ENCODE measurements at places on chromosomes 13 and 19.

DNA sequence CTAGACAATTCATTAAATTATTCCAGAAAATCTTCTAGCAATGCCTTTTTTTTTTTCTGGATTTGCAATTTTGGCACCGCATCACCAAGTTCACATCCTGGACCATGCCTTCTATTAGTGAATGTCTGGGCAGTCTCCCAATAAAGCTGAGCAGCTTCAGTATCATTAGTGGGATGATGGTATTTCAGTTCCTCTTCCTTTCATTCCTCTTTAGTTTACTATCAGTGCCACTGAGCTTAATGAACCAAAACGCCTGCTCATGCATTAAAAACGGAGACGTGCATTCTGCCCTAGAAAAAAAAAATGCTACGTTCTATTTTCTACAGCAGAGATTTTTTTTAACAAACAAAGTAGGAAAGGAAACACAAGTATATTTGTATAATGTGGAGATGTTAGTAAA, 343.0 kb downstream of the PCDH9 start:
- DNase-seq: no peak

- DNase-seq: no peak
These were observed 25.3 kb downstream of the CERS1 start for GRCh38 chr19:18870531-18871172.

DNA sequence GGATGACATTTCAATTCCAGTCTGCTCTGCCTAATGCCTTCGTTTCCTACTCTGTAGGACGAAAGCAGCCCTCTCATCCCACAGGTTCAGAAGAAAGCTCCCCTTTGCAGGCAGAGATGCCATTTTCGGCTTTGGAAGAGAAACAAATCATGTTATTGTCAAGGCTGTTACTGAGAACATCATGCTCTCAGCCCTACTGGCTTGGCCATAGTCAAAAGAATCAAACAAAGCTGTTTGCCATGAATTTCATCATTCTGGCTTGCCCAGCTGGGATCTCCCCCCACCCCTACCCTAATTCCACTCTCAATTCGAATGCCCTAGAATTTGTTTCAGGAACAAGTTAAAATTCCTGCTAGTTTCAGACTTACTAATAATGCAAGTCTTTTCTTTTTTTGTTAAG, 162.3 kb upstream of the SERP2 start:
- no peak for DNase-seq

- no peak for DNase-seq
These were observed 61.3 kb downstream of the MYO16 start for GRCh38 chr13:108690726-108691125.

DNA sequence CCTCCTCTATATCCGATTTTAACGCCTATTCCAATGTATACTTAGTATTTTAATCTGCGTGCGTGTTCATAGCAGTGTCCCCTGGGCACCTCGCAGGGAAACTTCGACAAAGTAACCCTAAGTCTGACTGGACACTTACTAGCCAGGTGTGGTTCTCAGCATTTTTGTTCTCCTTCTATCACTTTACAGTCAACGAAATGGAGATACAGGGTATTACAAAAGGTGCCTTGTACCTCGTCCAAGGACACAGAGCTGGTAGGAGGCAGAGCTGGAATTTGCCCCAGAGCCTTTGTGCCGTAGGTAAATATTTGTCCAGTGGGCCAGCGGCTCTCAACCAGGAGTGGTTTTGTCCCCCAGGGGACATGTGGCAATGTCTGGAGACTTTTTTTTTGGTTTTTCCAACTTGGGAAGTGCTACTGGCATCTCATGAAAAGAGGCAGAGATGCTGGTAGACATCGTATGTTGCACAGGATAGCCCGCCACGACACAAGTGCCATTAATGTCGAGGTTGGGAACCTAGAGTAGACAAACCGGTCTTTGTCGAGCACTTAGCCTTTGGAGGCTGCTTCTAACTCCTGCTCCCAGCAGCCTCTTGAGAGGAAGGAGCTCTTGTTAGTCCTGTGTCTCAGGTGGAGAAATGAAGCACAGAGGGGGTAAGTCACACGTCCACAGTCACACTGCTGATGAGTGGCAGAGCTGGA, 1.1 kb downstream of the ZNF444 start:
- DNase-seq: peak; percentile 55

- no peak for DNase-seq
These were observed 1.3 kb upstream of the ARHGAP45 start for GRCh38 chr19:1065606-1066109.

DNA sequence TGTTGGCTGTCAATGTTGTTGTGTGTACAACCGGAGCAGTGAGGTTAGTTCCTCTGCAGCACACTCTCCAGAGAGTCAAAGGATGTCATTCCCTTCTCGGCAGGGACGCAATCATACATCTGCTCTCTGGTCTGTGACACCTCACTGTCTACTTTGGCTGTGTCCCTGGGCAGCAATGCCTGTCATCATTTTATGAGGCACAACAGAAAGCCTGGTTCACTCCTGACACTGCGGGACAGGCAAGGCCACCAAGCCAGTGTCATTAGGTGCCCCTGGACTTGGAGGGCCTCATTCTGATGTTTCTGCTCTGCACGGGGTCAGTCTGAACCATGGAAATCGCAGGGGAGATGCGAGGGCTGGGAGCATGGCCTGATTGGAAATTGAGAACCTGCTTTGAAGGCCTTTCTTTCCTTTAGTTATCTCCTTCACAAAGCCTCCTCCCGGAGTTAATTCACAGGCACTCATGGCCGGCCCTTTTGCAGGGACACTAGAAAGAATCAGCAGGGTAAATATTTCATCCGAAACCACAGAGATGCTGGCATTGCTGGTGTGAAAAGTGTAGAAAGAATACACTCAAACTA, 284.4 kb downstream of the ZNF536 start:
- no peak for DNase-seq

GRCh38 chr19:10624585-10624984, 768 bp upstream of the SLC44A2 start:
- DNase-seq: peak; percentile 3

DNA sequence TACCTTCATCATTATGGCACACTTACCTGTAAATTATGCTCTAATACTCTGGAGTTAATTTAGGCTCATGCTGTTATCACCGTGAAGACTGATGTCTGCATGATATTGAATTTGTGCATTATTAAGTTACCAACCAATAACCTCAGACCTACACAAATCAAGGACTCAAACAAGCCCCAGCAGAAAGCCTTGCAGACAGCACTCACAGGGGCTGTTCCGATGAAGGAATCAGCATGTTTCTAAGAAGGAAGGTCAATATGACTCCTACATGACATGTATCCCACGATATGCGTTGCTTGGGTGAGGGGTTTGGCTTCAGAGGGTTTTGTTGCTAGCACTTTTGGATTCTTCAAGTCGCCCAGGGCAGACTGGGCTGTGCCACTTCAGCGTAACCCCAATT, 1071.2 kb upstream of the SLC10A2 start:
- no peak for DNase-seq

DNA sequence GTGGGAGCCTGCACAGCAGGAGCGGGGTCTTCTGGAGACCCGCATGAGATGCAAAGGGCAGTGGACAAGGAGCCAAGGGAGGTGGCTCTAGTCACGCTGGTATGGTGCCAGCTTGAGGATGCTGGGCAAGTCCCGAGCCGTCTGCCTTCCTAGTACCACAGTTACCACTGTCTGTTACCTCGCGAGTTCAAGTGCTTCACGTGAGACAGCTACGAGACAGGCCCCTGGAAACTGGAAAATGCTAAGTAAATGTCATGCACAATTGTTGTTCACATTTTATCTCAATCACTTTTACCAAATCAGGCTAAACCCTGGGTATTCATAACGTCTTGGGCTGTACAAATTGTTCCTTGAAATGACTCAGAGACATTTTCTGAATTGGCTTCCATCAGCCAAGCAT, 155.7 kb downstream of the TNFRSF19 start:
- no peak for DNase-seq

GRCh38 chr19:6141217-6141616, 5.8 kb downstream of the ACSBG2 start:
- no peak for DNase-seq

DNA sequence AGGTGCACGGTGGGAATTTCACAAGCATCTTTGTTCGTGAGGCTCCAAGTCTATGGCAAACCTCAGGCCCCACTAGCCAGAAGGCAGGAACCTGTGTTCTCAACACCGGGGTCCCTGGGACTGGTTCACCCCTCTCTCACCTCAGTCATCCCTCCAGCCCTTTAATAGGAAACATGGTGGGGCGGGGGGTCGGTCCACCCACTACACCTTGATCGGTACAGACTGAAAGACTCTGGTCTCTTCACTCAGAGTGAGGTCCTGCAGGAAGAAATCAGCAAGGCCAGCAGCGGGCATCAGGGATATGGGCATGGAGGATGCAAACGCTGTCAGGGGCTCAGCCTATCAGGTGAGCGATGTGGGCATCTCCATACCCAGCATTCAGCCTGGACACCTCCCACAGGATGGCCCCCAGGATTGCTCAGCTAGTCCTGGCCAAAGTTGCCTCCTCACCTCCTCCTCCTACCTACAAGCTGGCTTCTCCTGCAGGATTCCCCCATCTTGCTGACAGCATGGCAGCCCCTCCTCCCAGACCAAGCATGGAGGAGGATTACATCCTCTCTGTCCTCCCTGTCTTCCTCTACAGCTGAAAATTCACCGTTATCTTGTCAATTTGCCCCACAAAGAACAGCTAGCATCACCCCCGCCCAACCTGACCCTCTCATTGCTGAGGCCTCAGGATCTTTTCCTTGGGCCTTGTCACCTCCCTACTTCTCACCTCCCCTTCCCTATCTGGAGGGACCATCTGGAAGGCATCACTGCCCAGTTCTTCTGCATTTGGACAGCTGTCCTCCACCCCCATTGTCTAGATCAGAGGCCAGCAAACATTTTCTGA, 37.3 kb upstream of the CD33 start:
- no peak for DNase-seq

DNA sequence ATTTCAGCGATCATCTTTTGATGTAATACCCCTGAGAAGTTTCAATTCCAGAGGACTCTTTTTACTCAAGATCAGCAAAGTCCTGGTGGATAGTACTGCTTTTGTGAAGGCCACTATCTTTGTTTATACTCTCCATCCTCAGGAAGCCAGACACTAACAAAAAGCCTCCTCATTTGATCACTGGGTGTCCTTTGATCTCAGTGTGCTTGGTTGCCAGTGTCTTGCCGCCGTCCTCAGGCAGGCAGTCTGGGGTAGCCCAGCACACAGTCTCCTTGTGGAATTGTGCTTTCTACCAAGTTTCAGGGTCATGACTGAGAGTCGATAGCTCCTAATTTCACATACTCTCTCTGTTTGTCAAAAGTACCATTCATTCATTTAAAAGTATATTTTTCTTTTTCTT, 762.2 kb downstream of the EFNB2 start:
- no peak for DNase-seq

DNA sequence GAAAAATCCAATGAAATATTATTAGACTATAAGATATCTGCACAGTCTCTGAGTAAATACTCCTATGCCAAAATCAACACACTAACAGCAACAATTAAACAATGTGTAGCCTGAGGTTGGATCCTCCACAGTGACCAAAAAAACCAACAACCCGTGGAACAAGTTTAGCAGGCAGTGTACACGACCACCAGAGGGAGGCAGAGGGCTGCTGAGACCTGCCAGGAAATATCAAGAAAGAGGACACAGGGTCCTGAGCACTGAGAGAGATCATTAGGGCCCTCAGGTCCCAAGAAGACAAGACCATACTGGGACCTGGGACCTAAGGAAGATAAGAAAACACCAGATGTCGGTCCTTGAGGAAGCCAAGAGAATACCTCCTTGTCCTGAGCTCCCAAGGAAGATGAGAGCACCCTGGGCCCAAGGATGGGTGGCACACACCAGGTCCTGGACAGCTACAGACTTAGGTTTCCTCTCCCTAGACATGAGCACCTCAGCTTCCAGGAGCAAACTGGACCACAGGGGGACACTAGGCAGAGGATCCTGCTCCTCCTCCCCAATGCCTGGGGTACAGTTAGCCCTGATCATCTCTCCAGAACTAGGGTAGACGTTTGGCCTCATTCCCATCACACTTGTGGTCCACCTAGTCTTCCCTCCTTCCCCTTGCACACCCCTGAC, 822 bp upstream of the ZNF274 start:
- peak; percentile 50 for DNase-seq

- DNase-seq: no peak
These were observed 5.1 kb downstream of the ISOC2 start for GRCh38 chr19:55456347-55456746.

DNA sequence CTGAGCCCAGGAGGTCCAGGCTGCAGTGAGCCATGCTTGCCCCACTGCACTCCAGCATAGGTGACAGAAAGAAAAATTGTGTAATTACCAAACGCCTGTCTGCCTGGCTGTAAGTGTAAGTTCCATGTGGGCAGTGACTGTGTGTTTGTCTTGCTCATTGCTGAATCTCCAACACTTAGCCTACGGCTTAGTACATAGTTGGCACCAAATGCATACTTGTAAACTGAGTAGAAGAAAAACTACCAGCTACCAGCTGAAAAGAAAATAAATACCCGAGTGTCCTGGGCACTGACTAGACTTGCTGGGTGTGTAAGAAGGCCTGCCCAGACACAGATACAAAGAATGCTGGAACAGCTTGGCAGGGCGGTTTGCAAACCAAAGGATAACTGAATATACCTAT, 2.7 kb upstream of the CEBPG start:
- DNase-seq: no peak

- no peak for DNase-seq
These were observed 184.0 kb downstream of the IRS2 start for GRCh38 chr13:109602356-109602755.

DNA sequence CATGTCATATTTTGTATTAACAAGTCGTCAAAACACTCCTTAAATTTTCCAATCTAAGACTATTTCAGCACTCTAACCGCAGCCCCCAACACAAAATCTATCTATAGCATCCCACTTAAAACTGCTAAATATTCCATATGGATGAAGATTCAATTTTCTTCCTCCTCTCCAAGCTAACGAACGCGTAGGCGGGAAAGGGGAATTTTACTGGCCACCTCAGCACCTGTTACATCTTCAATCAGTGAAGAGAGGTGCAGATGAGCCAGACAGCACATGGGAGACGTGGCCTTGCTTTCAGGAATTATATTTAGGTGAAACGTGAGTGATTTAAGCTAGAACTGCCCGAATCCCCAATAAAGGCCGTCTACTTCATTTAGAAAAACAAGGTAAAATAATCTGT, 1.1 kb downstream of the RBM26 start:
- DNase-seq: no peak

DNA sequence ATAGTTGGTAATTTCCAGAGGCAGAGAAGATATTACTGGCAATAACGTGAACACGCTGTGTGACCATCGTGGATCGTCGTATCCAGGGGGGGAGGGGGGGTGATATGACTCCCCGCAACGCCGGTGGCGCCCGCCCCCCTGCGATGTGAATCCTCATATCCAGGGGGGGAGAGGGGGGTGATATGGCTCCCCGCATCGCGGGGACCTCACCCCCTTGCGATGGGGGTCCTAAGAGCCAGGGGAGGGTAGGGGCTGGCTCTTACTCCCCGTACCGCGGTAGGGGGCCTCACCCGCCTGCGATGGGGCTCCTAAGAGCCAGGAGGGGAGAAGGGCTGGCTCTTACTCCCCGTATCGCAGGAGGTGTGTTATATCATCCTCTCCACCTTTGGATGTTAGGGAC, 31.3 kb upstream of the RGCC start:
- DNase-seq: no peak

GRCh38 chr13:102402290-102402689, 442 bp upstream of the FGF14 start:
- DNase-seq: no peak
